ENCODE measurements at places on chromosomes 16 and 17.
A peak's percentile ranks its signal among the peaks of the same experiment; 100 is the strongest.

GRCh38 chr16:10935226-10935915, 6.9 kb downstream of the DEXI start:
- no peak for DNase-seq

GRCh38 chr17:60415146-60415545, 7.1 kb upstream of the CHCT1 start:
- DNase-seq: no peak

GRCh38 chr16:66344533-66345145, 21.9 kb upstream of the CDH5 start:
- DNase-seq: peak; percentile 38

- no peak for DNase-seq
Observed at GRCh38 chr16:19745286-19746010, 27.4 kb downstream of the IQCK start.

Data from fibroblast of skin of right biceps (primary cell).